ENCODE measurements at places on chromosomes 12 and 14.

GRCh38 chr12:60078026-60078425, 482.2 kb downstream of the SLC16A7 start:
- DNase-seq: no peak

- no peak for DNase-seq
Measured at GRCh38 chr14:33198684-33199083, 260.0 kb downstream of the NPAS3 start.

- DNase-seq: no peak
Measured at GRCh38 chr14:73250781-73251500, 13.6 kb downstream of the PAPLN start.

DNA sequence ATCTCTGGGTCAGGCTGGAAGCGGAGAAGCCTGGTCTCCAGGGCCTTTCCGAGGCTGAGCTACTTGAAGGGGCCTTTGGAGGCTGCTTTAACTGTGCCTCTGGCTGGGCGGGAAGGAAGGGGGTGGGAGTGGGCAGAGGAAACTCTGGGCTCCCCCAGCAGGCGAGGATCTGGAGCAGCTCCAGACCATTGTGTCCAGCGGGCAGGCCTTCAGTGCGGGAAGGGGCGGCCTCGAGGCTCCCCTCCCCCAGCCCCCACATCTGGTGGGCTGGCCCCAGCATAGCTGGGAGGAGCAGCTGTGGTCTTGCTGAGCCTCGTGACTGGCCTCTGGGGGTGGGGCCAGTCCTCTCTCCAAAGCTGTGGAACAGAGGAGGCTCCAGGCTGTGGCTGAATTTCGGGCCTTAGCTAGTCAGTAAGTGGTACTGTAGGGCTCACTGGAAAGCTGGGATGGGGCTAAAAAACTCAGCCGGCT, 3.4 kb downstream of the TAMALIN start:
- no peak for DNase-seq

DNA sequence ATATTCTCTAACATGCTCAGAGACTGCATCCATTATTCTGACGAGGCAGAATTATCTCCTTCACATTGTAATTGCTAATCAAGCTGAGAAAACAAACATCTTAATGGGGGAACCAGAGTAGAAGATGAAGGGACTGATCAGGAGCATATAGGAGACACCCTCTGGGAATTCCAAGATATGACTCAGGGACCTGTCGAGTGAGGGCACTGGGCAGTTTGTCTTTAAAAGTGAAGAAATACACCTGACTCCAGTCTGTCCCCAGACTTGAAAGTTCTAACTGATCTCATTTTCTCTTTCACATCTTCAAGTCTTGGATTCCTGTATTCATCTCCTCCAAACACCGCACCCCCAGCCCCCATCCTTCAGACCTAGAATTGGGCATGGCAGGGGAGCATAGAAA, 226.9 kb upstream of the PLXNC1 start:
- no peak for DNase-seq

GRCh38 chr12:66714709-66715108, 35.8 kb upstream of the GRIP1 start:
- DNase-seq: no peak

DNA sequence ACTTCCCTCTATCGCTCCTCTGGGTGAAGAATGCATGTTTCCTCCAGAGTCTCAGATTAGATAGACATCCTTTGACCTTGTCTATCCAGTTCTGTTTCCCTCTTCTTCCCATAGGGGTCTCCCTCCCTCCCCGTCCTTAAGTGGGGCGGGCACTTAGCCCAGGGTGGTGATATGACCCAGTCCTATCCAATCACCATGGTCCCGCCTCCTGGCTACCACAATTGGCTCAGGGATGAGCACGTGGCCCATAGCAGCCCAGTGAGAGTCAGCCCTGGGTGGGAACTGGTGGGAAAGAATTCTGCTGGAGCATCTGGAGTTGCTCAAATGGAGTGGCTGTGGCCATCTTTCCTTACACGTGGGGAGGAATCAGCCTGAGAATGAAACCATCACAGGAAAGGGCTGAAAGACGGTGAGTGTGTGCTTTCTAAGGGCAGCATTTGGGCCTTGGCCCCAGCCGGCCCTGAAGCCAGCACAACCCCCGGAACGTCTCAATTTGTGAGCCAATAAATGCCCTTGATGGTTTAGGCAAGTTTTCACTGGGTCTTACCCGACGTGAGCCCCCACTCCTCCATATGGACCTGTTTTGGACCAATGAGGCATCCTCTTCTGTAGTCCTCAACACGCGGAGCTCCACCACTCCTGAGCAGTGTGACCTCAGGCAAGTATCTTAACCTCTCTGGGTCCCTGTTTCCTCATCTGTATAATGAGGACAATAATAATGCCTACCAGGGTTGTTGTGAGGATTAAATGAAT, 14.4 kb upstream of the MLXIP start:
- peak; percentile 61 for DNase-seq

DNA sequence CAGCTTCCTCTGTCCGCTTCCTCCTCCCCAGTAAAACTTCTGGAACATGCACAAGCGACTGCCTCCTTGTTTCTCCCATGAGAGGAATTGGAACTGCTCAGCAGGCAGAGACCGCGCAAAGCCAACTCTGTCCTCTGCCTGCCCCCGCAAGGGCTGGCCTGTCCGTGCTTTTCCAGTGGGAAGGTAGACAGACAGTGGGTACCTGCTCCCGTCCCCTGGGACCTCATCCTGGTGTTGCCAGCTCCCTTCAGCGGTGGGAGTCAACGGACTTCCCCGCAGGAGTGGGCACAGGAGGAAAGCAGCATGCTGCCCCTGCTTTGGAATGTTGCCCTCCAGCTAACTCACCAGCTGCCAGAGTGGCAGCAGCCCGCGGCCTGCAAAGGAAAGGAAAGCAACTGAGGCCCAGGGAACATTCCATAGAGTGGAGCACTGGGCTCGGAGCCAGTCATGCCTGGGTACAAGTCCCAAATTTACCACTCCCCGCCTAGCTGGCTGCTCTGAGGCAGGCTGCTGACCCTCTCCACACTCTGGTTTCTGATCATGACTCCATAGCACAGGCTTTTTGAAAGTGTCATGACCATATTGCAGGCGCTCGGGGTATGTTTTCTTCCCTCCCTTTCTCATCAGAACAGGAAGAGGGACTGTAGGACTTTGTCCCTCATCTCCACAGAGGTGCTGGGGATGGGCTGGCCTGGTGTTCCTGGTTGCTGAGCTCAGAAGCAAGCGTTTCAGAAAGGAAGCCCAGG, 89.2 kb upstream of the CLMN start:
- no peak for DNase-seq

DNA sequence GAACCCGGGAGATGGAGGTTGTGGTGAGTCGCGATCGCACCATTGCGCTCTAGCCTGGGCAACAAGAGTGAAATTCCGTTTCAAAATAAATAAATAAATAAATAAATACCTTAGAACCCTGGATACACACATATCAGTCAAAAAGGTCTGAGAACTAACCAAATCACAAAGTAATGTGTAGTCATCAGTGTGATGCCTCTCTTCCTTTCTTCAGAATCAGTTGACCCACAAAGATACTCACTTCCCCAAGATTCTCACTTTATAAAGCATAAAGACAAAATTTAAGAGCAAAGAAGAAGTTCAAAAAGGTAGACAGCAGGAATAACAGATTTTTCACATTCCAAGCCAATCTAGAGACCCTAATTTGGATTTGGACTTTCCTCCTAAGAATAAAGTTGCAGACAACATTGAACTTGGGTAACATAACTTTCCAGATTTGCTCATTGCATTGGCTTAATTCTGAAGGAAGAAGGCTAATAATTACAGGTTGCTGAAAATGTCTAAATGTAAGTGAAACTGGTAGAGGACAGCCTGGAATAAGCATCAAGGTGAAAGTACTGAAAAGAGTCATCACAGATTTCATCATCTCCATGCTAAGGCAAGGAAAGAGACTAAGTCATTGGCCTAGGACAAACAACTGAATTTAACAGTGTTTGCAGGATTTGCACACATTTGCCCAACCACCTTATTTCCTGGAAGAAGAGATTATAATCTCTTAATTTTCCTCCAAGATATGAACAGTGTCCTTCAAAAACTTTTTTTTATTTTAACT, 17.4 kb downstream of the TMED10 start:
- DNase-seq: peak; percentile 58

DNA sequence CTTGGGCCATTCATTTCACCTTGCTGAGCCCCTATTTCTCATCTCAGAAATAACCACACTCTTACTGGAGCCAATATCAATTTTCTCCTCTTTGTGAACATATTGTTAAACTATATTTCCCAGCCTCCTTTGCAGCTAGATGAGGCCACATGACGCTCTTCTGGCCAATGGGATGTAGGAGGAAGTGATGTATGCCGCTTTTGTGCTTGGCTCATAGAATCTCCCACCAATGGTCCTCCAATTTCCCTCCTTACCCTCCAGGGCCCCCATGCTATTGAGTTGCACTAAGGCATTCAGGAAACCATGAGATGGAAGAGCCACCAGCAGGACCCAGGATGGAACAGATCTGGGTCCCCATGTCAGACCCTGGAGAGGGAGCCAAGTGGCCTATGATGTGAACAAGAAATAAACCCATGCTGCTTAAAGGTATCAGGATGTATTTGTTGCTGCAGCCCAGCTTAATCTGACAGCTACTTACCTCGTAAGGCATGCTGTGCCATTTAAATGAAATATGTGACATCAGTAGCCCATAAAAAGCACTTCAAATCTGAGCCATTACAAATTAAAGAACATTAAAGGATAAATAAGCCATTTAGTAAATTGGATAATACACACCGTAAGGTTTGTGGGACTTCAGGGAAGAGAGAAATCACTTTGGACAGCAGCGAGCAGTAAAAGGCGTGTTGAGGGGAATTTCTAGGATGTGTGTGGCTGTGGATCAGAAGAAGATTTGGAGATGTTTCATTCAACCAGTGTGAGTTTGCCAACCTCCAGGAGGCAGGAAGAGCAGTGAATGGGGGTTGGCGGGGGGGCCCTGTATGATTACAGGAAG, 24.4 kb upstream of the BDKRB2 start:
- no peak for DNase-seq

DNA sequence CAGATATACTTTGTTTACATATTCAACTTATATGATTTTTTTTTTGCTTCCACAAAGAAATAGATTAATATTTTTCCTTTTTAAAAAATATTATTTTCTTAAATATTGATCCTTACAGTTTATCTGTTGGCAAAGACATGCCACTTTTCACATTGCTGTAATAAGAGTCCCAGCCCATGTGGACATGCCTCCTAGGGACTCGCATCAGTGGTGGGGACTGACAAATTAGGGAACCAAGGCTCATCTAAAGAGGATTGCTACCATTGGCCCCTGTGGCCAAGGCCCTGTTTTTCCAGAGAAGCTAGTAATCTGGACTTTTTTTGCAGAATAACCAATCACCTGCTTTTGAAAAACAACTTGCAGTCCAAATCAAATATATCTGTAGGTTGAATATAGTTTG, 27.8 kb upstream of the BMAL2 start:
- no peak for DNase-seq

DNA sequence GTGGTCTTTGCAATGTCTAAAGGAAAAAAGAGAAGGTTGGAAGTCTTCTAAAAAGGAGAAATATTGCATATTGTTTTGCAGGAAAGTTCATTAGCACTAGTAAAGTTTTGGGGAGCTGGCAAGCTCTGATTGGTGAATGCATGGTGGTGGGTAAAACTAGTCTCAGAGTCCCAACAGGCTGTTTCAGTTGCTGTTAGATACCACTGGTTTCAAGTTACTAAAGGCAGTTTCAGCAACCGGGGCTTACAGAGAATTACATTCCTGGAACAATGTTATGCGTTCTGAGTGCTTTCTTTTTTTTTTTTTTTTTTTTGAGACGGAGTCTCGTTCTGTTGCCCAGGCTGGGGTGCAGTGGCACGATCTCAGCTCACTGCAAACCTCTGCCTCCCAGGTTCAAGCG, 208.2 kb downstream of the EPS8 start:
- no peak for DNase-seq

All from CD14-positive monocyte (primary cell).